ENCODE measurements at places on chromosomes 12 and 14.

GRCh38 chr14:34098045-34098984 is 147.4 kb upstream of the EGLN3 start:
- peak; percentile 18 for DNase-seq

DNA sequence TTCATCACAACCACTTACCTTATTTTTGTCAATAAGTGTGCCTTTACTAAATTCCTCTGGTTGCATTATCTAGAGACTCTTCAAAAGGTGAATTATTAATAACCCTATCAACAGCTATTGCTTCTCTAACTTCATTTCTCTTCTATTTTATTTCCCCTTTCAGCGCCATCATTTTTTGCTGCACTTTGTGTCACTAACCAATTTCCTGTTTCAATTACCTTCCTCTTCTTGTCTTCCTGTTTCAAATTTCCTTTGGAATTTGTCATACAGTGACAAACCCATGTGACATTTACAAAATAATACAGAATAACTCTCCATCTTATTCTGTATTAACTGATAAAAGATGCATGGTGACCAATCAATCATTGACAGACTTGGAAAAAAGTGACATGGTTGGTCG is 12.2 kb upstream of the CLEC2A start:
- DNase-seq = no peak

GRCh38 chr12:91721023-91721422 is 424.6 kb downstream of the BTG1 start:
- DNase-seq = no peak

GRCh38 chr14:44462381-44462780 is 44.7 kb downstream of the FSCB start:
- no peak for DNase-seq

GRCh38 chr12:102948941-102949352 is 8.5 kb upstream of the ASCL1 start:
- peak; percentile 52 for DNase-seq

GRCh38 chr14:73461478-73462047 is 3.2 kb upstream of the NUMB start:
- no peak for DNase-seq

- DNase-seq = no peak
Measured at GRCh38 chr14:36807727-36808126, 146.1 kb downstream of the PAX9 start.

- DNase-seq = no peak
Measured at GRCh38 chr12:119809023-119809422, 68.1 kb downstream of the CIT start.
